Activated CD4-positive, alpha-beta T cell treated with anti-CD3 and anti-CD28 coated beads, Interleukin-2, Interleukin-4, amounts not matched to agents 100 ng/mL and 50 ng/mL, durations not matched to agents 16 hours and 8 hours (primary cell): ENCODE measurements at places on chromosomes 11 and 22.

GRCh38 chr11:74171997-74172396 lies 908 bp downstream of the PPME1 start:
- DNase-seq = no peak

GRCh38 chr11:100383357-100383865 lies 303.7 kb upstream of the ARHGAP42 start:
- no peak for DNase-seq

DNA sequence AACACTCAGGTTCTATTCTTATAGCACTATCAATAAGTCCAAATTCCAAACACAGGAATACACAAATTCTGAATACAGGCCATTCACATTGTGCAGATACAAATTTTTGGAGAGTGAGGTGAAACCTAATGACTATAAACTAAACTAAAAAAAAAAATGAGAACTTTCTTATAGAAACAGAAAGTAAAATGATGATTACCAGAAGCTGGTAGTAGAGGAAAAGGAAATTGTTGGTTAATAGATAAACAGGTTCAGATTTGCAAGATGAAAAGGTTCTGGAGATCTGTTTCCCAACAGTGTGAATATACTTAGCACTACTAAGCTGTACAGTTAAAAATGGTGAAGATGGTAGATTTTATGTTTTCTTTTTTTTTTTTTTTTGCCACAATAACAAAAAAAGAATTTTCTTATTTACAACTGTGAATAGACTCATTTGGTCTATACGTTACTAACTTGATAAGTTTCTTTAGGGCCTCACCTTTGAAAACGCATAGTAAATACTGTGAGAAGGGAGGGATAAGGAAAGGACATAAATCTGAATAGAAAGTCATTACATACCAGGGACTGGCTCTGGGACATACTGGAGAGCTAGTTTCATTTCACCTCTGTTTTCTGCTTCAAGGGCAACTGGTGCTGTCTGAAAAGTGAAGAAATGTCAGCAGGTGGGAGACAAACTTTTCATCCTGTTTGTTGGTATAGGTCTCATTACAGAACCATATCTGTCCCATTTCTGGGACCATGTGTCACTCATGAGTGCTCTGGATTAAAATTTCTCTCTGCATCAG lies 14.2 kb upstream of the CCDC89 start:
- DNase-seq = peak; percentile 22

DNA sequence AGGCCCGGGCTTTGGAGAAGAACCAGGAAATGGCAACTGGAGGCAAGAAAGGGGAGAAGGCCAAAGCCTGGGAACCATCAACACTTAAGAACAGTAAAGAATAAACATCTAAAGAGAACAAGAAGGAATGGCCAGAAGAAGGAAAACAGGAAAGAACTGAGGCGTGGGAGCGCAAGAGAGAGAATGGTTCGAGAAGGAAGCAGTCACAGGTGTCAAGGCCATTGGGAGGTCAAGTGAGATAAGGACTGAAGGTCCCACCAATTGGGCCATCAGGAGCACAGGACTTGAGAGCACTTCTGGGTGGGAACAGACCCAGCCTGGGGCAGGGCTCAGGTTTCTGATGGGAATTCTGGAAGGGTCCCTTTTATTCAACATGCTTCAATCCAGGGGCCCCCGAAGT lies 697 bp upstream of the SCGB1A1 start:
- no peak for DNase-seq

- DNase-seq = no peak
Measured at GRCh38 chr11:23405350-23405937, 545.2 kb upstream of the CCDC179 start.

DNA sequence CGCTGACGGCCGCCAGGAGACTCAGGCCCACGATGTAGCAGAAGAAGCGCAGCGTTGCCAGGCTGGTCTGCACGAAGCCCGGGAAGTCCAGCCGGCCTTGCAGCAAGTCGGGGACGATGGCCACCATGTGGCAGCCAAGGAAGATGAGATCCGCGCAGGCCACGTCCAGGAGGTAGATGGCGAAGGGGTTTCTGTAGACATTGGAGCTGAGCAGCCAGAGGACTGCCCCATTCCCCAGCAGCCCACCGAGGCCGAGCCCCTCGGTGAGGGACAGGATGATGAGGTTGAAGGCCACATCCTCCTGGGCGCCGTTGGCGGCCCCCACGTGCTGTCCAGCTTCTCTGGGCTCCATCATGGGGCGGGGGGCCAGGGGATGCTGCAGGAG lies 3.8 kb downstream of the MRGPRE start:
- no peak for DNase-seq

- no peak for DNase-seq
Measured at GRCh38 chr11:109184376-109184775, 237.6 kb upstream of the C11orf87 start.

DNA sequence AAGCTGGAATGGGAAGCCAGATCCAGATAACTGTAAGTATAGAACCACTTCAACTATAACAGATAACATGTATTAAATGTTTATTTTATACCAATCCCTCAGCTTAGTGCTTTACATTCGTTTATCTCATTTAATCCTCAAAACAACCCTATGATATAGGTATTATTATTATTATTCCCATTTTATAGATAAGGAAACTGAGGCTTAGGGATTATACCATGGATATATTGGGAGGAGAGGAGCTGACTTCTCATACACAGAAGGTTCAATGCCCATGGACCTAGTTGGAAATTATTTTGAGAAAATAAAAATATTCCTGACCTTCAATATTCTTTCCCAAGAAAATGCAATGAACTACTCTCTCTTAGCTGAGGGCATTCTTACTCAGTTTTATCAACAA lies 140.4 kb upstream of the C11orf58 start:
- DNase-seq = no peak

DNA sequence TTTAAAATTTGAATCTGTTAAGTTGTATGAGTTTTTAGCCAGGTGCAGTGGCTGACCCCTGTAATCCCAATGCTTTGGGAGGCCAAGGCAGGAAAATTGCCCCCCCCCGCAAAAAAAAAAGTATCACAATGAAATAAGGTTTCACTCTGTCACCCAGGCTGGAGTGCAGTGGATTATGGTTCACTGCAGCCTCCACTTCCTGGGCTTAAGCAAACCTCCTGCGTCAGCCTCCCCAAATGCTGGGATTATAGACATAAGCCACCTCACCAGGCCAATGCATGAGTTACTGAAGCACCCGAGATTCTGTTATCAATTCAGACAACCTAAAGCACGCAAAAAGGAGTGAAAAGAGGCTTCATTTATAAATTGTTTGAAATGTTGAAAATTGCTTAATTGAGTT lies 2.4 kb upstream of the CHID1 start:
- no peak for DNase-seq

DNA sequence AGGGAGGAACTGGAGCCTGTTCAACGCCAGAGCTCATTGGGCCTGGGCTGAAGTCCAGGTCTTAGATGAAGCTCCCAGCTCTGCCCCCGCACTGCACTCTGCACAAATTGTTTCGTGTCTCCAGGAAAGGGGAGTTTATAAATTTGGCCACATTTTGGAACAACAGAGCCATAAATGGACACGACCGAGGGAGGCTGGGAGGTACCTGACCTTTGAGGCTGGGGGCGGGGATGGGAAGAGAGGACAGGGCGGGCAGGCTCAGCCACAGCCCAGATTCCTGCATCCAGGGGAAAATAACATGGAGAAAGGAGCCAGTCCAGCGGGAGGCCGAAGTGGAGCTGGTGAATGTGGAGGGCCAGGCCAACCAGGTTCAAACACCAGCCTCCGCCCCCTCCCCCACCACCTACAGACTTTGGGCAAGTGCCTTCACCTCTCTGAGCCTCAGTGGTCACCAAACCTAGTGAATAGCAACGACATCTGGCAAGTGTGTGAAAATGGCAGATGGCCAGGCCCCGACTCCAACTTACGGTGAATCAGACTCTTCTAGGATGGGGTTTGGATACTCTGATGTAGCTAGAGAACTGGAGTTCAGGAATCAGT lies 36.8 kb upstream of the SMTN start:
- no peak for DNase-seq

DNA sequence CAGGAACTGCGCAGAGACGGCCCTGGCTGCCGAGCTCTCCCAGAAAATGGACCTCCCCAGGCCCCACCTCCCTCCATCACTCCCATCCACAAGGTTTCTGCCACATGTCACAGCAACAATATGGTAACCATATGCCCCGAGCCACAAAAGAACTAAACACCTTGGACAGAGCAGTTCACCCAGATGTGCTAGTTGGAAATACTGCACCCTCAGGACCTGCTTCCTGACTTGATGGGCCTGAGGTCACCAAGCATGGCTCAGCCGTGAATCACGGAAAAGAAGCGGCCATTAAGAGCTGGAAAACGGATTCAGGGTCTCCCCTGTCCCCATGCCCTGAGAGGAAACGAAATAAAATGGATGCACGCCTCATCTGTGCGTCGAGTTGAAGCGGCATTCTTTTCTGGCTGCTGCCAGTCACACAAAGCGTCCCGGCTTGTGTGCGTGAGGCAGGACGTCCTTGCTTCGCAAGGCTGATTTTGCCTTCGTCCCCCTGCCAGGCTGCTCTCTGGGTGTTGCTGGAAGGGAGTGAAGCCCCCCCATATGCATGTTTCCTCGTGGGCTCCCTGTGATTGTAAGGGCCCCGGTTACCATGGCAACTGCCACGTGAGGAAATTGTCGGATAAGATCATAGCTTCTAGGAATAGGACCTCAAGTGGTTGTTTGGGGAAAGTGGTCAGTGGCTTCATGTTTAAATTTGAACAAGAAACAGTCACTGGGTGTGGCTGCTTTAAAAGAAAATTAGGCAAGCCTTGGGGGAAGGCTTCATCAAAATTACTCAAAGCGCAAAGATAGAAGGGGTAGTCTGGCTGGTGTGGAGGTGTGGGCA lies 51.7 kb downstream of the FLI1 start:
- no peak for DNase-seq

- peak; percentile 42 for DNase-seq
Measured at GRCh38 chr11:10413268-10413667, 41.8 kb upstream of the AMPD3 start.

DNA sequence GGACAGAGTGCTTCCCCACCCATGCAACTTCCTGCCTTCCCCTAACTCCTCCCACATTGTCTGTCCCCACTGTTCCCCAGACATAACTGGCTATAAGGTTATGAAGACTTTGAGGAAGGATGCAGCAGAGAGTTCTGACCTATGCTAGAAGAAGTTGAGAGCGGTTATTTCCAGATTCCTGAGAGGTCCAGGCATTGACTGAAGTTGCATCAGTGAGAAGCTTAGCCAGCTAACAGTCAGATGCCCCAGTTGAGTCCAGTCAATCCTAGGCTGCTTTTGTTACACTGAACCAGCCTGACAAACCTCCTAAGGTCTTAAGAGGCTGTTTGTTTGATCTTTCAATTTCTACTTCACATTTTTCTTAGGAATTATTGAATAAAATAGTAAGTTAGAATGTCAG lies 937.9 kb upstream of the CCDC90B start:
- DNase-seq = no peak

GRCh38 chr22:19463491-19464469 lies 15.2 kb downstream of the UFD1 start:
- DNase-seq = no peak

GRCh38 chr11:128235426-128235825 lies 351.9 kb downstream of the ETS1 start:
- DNase-seq = no peak

DNA sequence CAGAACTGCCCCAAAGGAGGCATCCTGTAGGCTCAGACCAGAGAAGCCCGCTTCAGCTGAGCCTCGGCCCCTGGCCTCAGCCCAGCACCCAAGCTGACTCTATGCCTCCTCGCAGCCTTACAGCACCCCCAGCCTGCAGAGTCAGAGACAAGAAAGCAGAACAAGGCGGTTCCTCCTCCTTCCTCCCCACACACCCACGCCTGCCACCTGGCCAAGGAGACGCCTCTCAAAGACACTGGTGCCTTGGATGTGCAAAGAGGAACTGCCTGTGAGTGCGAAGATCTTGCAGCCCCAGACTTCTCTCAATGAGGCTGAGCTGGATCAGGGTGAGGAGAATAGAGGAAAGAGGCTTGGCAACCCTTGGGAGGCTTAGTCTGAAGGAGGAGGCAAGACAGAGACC lies 60.2 kb downstream of the PDE2A start:
- DNase-seq = no peak

DNA sequence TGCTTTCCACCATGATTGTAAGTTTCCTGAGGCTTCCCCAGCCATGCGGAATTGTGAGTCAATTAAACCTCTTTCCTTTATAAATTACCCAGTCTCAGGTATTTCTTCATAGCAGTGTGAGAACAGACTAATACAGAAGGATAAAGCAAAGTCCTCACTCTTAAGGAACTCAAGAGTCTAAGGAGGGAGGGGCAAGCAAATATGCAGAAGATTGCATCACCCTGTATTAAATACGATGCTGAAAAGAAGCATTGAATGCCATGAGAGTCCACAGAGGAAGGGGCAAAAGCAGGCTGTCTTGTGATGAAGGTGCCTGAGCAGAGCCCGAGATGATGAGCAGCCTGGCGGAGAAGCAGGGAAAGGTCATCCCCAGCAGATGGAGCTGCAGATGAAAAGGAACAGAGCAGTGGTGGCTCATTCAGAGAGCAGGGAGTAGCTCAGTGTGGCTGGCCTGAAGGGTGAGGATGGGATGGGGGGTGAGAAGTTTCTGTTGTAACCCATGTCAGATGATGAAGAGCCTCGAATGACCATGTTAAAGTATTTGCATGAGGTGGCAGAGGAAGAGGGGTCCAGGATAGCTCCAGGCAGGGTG lies 6.3 kb upstream of the IZUMO1R start:
- no peak for DNase-seq

- no peak for DNase-seq
Measured at GRCh38 chr22:43036282-43036829, 21.4 kb upstream of the PACSIN2 start.

DNA sequence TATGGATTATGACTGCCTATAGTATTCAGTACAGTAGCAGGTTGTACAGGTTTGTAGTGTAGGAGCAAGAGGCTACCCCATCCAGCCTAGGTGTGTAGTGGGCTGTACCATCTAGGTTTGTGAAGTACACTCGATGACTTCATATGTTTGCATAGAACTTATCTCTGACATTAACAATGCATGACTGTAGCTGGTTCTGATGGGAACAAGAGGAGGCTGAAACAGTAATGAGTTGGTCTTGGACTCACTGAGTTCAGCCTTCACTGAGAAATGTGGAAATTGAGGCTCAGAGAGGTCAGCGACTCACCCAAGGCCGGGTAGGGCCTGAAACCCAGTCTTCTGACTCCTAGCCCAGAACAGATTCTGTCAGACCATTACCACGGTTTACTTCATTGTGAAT lies 13.0 kb downstream of the MYO7A start:
- DNase-seq = no peak

GRCh38 chr11:71543866-71544265 lies 4.4 kb upstream of the KRTAP5-9 start:
- DNase-seq = no peak

- no peak for DNase-seq
Measured at GRCh38 chr22:17831501-17832251, 57.4 kb upstream of the BID start.

DNA sequence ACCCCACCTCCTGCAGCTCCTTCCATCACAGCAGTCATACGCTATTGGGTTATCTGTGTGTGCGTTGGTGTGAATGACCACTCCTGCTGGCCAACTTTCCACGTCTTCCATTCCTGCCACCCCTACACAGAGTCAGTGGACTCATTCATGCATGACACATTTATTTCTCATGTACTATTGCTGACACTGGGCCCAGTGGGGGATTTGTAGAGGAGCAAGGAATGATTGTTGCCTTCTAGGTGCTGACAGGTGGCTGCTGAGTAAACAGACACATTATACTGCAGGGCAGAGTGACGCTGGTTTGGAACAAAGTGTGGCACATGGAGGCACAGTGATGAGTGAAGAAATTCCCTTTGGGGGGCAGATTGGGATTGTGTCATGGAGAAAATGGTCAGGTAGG lies 113.9 kb downstream of the CCDC81 start:
- no peak for DNase-seq
